ENCODE measurements at places on chromosomes 16 and 17.

DNA sequence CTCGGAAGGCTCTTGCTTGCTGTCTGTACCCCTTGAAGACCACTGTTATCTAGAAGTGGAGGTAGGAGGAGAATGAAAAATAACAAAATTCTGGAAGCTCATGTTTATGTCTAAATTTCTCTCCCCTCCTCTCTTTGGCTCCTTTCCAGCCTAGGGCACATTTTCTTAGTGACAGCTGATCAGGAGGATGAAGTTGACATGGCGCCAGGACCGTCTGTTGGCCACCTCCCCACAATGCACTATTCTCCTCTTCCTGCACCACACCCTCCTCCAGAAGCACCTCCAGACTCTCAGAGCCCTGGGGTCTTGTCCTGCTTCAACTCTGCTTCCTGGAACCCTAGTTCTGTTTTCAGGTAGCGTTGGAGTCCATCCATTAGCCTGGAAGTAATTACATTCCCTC is 25.5 kb upstream of the SSTR2 start:
- DNase-seq = no peak

DNA sequence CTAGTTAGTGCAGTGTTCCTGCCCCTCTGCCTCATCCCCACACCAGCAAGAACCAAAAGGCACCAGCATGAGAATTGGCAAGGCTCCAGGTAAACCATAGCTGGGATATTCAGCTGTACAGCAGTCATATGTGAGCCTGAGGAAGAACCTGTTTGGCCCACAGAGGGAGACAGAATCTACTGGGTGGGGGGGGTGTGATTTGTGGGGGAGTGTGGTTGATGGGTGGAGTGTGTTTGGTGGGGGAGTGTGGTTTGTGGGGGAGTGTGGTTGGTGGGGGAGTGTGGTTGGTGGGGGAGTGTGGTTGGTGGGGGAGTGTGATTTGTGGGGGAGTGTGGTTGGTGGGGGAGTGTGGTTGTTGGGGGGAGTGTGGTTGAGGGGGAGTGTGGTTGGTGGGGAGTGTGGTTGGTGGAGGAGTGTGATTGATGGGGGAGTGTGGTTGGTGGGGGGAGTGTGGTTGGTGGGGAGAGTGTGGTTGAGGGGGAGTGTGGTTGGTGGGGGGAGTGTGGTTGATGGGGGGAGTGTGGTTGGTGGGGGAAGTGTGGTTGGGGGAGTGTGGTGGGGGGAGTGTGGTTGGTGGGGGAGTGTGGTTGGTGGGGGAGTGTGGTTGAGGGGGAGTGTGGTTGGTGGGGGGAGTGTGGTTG is 19.5 kb downstream of the MINK1 start:
- DNase-seq = no peak

GRCh38 chr16:48001324-48001895 is 154.4 kb downstream of the ABCC12 start:
- no peak for DNase-seq

DNA sequence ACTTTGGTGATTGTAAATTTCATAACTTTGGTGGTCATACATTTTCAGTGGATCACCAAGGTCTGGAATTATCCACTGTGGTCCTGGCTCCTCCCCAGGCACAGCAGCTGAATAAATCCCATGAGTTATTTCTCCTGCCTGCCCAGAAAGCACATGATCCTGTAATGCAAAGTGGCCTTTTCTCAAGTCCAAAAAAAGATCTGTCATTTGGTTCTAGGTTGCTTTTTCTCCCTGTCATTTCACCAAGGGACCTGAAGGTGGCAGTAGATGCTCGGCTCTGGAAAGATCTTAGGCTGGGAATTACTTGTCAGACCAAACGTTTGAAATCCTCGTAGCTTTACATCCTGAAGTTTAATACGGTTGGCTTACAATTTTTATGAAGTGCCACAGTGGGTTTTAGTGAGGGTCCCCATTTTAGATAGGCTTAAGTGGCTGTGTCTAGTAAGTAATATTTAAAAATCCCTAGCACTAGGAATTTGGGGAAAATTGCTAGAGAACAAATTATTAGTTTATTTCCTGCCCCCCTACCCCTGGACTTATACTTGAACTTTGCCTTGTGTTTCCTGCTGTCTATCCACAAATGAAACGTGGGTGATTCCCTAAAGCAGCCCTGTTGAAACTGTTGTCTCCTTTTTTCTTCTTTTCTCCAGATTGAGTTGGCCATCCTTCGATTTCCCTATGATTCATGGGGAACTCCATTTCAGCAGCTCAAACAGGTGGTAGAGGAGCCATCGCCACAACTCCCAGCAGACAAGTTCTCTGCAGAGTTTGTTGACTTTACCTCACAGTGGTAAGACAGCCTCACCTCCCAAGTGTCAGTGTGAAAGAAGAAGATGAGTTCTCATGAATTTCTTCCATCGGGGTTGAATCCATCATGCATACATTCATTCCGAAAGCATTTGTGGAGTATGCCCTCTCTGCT is 111.7 kb downstream of the MAP2K6 start:
- no peak for DNase-seq

DNA sequence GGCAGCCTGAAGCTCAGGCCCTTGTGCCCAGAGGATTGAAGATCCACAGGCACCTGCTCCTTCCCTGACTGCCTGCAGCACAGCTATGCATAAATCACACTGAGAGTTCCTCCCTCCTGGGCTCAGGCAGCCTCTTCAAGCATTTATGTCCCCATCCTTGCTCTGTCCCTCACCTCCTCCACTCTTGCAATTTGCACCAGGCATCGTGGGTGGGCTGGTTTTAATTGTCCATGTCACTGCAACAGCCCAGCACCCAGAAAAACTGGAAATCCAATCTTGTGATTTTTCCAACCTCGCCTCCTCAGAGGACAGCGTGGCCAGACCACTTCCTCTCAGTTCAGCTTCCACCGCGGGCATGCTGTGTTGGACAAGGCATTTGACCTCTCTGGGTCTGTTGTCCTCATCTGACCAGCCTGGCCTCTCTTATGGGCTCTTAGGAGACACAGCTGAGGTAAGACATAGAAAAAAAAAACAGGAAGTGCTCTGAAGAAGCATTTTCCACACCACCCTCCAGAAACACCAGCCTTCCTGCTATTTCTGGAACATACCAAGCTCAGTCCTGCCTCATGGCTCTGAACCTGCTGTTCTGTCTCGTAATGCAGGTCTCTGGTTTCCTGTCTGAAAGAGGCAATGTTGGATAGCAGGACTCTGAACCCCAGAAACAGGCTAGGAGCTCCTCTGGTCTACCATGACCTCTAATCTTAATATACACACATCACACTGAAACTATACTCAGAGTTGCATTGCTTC is 8.3 kb downstream of the TMEM114 start:
- no peak for DNase-seq

GRCh38 chr17:47830396-47831002 is 842 bp downstream of the MRPL10 start:
- no peak for DNase-seq

- DNase-seq = no peak
These were observed 197.1 kb downstream of the SHISA9 start for GRCh38 chr16:13098536-13098935.

- no peak for DNase-seq
These were observed 192.9 kb downstream of the MAF start for GRCh38 chr16:79407461-79408135.

GRCh38 chr17:29640981-29641642 is 18.4 kb upstream of the CORO6 start:
- no peak for DNase-seq

DNA sequence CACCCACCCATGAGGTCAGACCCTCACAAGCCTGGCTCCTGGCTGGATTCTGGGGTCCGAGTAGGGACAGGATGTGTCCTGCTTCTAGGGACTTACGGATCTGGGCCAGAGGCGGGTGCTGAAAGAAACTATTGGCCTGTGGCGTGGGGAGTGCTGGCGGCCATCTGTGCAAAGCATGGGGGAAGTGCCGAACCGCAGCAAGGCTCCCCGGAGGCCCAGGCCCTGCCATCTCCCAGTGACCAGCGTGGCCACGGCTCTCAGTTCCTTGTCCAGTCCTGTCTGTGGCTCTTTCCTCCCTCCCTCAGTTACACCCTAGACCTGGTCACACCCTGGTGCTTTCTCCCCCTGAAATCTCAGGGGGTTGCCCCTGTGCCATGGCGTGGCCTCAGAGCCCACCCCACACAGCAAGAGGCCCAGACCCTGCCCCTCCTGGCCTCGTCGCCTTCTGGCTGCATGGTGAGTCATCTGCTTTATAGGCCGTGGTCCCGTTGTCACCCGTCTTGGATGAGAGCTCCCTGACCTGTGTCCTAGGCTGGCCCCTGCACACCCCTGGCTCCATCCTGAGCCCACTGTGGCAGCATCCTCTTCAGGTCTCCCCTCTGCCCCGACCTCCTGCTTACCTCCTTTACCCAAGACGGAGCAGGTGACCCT is 54.5 kb downstream of the PRMT7 start:
- no peak for DNase-seq

DNA sequence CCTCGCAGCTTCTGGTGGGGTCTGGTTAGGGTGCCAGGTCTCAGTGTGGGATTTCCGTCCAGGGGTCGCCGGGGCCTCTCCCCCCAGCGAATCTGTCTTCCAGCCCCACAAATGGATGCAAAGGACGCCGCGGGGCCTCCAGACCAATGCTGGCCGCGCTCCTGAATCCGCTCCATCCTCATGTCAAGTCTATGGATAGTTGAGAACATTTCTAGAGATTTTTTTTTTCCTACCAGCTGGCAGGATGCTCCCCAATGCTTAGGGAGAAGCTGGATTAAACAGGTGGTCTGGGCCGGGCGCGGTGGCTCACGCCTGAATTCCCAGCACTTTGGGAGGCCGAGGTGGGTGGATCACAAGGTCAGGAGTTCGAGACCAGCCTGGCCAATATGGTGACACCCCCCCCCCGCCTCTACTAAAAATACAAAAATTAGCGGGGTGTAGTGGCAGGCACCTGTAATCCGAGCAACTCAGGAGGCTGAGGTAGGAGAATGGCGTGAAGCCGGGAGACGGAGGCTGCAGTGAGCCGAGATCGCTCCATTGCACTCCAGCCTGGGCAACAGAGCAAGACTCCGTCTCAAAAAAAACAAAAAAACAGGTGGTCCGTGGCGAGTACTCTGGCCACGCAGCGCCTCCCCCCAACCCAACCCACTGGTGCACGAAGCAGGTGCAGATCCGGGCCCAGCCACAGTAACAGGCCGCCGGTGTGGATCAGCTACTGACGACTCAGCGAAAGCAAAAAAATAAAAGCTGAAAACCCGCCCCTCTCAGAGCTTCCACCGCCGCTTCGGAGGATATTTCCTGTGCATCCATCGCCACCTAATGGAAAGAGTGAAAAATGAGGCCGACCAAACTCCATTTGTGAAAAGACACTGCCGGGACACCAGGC is 1.1 kb upstream of the NXN start:
- DNase-seq = peak; percentile 74

GRCh38 chr16:68889508-68890150 is 46.3 kb downstream of the TANGO6 start:
- no peak for DNase-seq

DNA sequence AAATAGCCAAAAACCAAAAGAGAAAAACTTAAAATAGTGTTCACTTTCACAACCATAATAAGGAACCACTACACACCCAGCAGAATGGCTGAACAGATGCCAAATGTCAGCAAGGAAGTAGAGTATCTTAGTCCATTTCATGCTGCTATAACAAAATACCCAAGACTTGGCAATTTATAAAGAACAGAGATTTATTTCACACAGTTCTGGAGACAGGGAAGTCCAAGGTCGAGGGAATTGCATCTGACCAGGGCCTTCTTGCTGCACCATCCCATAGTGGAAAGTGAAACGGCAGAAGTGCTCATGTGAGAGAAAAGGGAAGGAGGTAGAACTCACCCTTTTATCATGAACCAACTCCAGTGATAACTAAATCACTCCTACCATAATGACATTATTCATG is 33.8 kb upstream of the CCL22 start:
- no peak for DNase-seq

- DNase-seq = no peak
These were observed 62.4 kb downstream of the BAIAP2 start for GRCh38 chr17:81097134-81097942.

GRCh38 chr16:62738666-62739460 is 702.6 kb upstream of the CDH8 start:
- DNase-seq = no peak

DNA sequence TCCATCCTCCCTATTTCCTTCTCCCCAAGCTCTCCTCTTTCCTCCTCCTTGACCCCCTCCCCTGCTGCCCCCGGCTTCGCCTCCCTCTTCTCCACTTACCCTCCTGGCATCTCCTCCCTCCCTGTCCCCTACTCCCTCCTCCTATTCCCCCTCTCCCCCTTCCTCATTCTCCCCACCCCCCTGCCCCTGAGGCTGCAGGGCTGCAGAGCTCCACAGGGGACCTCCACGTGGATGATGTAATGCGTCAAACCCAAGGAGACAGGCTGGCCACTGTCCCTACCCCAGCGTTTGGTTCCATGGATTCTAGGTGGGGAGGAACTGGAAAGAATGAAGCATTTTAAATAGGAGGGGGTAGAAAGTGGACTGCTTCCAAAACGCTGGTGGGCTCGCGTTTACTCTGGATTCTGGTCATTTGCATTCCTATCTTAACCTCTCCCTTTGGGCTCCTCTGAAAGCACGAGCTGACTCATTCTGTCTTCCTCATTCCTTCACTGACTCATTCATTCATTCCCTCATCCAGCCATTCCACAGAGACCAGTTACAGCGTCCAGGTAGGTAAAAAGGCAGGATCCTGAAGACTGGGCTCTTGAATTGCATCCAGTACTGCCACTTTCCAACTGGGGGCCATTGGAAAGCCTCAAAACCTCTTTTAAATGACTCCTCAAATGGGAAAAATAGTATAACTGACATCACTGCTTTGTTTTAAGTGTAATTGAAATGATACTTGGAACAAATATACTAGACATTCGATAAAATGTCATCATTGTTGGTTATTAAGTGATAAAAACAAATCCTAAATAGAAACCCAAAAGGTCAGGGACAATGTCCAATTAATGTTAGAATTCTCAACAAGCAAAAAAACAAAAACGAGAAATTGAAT is 943 bp upstream of the COTL1 start:
- DNase-seq = no peak

GRCh38 chr17:9644910-9645751 is at the start of gene USP43:
Gene USP43 (plus strand): TSS chr17:9645517. CDS start chr17:9645633, 116 bp downstream.
- peak; percentile 33 for DNase-seq

- DNase-seq = no peak
These were observed 95.9 kb upstream of the ZFHX3 start for GRCh38 chr16:73143576-73144422.

DNA sequence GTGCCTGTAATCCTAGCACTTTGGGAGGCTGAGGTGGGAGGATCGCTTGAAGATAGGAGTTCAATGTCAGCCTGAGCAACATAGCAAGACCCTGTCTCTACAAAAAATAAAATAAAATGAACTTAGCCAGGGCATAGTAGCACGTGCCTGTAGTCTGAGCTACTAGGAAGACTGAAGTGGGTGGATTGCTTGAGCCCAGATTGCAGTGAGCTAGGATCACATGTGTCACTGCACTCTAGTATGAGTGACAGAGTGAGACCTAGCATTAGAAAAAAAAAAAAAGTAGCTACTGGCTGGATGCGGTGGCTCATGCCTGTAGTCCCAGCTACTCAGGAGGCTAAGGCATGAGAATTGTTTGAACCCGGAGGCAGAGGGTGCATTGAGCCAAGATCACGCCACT is 6.0 kb downstream of the ADAP2 start:
- no peak for DNase-seq

GRCh38 chr17:53227514-53227913 is 595.2 kb upstream of the KIF2B start:
- DNase-seq = no peak

GRCh38 chr17:45406107-45406506 is 26.6 kb downstream of the ARHGAP27 start:
- DNase-seq = no peak
